M059J (cell line): ENCODE measurements at places on chromosomes 1 and 21. TPM values are rescaled to one million over a fixed set of nuclear protein-coding genes. Genes with fewer than 3 reads are reported as not detected.

- peak; percentile 76 for DNase-seq
Measured at GRCh38 chr1:162904579-162904978, 43.6 kb upstream of the CCDC190 start.

- DNase-seq, result peak; percentile 91
Measured at GRCh38 chr1:217562229-217562878, 68.5 kb downstream of the GPATCH2 start.

The MXRA8 gene
- total RNA-seq, result 0.25 and 2.6 TPM in 2 replicates

DNA sequence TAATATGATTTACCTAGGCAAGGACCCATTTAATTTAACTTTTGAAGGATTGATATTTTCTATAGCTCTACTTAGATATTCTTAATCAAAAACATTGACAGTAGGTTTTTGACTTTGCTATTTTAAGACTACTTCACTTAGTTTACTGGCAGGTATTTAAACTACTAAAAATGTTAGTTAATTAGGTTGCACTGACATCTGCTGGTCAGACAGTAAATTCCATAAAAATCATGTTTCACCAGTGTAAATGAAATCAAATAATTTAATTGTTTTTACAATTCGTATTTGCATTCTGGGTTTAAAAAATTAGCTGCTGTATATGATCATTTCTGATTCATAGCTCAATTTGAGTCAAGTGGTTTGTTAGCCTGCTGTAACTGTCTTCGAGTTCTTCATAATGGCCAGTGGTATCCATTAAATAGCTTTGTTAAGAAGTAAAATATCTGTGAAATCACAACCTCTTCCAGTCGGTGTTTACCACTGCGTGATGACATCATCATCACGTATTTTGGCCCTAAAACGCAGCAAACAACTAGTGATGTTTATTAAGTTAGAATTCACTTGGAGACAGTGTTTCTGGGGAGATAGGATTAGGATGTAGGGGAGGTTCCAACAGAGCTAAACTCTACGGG lies 26.2 kb downstream of the EXTL2 start:
- peak; percentile 55 for DNase-seq

The RNF223 gene
- not detected in 2 replicates for total RNA-seq

The MTR gene
- total RNA-seq, result 11.5 and 15.0 TPM in 2 replicates

GRCh38 chr1:98172578-98172977 lies 251.7 kb upstream of the DPYD start:
- DNase-seq, result no peak
